ENCODE measurements at places on chromosomes 4 and X.

GRCh38 chr4:122297694-122298093 lies 81.1 kb upstream of the ADAD1 start:
- no peak for DNase-seq

GRCh38 chr4:7381221-7381889 lies 53.4 kb downstream of the PSAPL1 start:
- no peak for DNase-seq

- DNase-seq = no peak
These were observed 69.9 kb upstream of the CAMK2D start for GRCh38 chr4:113831457-113831856.

GRCh38 chr4:148118633-148119032 lies 323.6 kb downstream of the NR3C2 start:
- DNase-seq = no peak

DNA sequence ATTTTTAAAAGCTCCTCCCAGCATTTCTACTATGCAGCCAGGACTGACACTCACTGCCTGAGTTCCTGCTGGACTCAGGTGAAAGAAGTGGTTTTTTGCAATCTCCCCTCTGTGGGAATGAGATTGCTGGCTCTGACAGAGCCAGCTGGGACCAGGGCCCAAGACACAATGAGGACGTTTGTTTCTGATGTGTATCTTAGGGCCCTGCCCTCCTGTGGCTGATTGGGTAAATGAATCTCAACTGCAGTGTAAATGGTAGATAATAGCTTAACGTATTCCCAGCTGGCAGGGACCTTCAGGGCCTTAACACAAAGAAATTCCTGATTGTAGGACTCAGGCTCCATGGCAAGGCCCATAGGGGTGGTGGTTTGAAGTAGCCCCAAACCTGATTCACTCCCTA lies 85.8 kb upstream of the PRPS1 start:
- no peak for DNase-seq

- no peak for DNase-seq
These were observed 46.9 kb upstream of the HSD17B10 start for GRCh38 chrX:53481093-53481492.

- DNase-seq = no peak
These were observed 52.6 kb upstream of the DCTD start for GRCh38 chr4:182969651-182970279.

- no peak for DNase-seq
These were observed 46.2 kb downstream of the TIGD2 start for GRCh38 chr4:89157488-89158024.

- no peak for DNase-seq
These were observed 134.1 kb downstream of the PJA1 start for GRCh38 chrX:69031181-69031580.

GRCh38 chrX:54747733-54748393 lies 50.2 kb downstream of the ITIH6 start:
- DNase-seq = no peak

GRCh38 chr4:10023806-10024205 lies 2.5 kb upstream of the SLC2A9 start:
- no peak for DNase-seq

- DNase-seq = no peak
These were observed 36.6 kb downstream of the HELT start for GRCh38 chr4:185054886-185055285.

- DNase-seq = no peak
These were observed 8.5 kb downstream of the ETNPPL start for GRCh38 chr4:108754327-108754726.

DNA sequence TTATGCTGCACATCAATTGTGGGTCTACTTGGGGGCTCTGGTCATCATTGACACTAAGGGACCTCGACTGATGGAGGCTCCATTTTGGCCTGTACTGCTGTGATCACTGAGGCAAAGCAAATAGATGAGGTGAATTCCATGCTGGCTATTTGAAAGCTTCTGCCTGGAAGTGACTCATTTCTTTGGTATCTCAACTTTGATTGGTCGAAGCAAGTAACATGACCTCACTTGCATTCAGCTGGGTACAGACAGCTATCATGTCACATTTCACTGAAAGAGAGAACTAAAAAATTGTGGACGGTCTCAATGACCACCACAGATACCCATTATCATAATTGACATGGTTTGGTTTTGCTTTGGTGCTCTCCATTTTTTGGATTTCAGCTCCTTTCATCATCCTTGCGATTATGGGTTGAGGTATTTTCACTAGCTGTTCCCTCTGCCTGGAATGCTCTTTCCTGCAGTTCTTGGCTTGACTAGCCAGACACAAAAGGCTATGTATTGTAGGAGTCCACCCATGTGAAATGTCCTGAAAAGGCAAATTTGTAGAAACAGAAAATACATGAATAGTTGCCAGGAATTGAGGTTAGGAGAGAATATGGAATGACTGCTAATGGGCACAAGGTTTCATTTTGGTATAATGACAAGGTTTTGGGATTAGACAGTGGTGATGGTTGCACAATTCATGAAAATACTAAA lies 369.2 kb upstream of the LCORL start:
- no peak for DNase-seq

DNA sequence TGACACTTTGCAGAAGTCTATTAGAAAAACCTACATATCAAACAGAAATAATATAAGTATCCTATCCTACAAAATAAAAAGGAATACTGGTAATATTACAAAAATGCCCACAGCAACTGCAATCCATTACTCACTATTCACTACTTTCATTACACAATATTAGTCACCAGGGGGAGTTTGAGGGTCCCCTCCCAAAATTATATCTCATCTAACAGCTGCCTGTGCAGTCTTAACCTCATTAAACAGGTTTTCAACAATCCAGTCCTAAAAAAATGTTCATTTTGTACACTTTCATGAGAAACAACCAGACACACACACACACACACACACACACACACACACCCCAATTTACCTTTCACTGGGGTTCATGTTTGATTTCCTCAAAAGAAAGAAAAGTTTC lies 2.9 kb downstream of the CLOCK start:
- DNase-seq = no peak

DNA sequence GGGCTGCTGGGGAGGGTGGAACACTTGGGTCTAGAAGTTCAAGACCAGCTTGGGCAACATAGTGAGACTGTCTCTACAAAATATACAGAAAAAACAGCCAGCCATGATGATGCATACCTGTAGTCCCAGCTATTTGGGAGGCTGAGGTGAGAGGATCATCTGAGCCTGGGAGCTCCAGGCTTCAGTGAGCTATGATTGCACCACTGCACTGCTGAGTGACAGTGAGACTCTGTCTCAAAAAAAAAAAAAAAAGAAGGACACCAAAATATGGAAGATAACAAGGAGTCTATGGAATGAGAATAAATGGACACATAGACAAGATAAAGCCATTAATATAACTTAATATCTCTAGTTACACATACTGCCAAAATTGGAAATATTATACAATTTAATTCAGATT lies 62.7 kb upstream of the IL15 start:
- DNase-seq = no peak

GRCh38 chrX:46333550-46333949 lies 211.7 kb downstream of the ZNF674 start:
- no peak for DNase-seq

GRCh38 chr4:12902735-12903134 lies 581.4 kb downstream of the RAB28 start:
- DNase-seq = no peak

DNA sequence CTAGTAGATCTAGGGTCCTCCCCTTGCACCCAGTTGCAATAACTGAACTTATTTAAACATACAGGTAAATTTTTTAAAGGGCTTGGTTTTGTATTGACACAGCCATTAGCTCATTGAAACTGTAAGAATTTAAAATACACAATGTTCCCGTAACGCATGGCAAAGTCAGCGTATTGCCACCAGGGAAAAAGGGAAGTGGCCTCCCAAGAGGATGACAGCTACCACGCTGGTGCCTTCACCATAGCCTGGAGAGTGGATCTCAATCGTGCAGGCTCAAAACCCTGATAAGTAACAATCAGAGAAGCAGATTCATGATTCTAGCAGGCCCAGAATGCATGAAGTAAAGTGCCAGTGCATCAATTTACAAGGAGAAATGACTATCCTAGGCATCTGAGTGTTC lies 49.4 kb upstream of the RELL1 start:
- DNase-seq = no peak

DNA sequence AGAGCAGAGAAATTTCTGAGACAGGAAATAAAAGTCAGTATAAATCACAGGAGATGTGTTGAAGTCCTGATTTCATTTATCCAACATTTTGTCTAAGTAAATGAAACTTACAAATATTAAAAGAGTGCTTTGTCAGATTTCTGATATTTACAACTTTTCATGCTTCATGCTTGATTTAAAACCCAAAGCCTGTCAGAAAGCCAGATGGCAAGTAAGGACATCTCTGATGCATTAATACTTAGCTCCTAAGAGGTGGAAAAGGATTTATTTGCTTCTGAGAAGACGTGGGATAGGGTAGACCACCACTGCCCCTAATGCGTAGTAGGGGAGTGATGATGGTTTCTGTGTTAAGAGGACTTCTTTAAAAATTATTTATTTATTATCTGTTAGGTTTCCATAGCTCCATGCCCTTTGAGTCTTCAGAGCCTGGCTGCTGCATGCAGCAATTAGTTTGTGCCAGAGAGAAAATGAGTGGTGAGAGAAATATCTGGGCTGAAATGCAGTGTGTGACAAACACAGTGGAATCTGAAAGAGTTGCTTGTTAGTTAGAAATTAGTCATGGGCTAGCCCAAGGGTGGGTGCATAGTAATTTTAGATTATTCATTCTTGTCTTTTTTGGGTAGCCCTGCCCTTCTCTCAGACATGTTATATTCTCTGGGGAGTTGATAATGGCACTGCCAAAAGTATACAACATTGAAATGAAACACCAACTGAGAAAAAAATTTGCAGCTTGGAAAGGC lies 333.8 kb downstream of the C4orf33 start:
- no peak for DNase-seq

DNA sequence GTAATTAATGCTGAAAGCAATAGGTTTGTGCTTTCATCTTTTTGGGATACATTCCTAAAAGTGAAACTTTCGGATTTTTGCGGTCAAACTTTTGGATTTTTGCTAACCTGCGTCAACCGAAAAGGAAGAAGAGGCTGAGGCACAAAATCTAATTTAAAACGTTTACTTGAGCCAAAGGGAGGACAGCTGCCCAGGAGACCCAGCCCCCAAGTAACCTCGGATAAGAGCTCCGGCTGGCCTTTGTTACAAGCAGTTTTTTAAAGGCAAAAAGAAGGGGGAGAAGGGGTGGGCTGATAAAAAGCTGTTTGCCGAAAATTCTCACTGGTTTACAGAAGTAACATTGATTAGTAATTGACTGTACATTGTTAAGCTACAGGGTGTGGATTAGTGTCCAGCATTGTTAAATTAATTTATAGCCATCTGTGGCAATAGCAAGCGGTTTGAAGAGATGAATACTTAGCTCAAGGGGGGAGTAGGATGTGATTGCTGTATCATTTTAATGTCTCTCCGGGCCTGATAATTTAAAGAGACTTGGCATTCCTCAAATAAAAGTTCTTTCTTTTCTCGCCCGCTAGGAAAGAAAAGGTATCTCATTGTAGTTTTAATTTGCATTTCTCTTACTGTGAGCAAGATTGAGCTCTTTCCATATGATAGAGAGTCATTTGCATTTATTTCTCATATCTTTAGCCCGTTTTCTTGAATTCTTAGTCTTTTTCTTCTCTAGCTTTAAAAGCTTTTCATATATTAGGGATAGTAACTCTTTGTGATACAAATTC lies 59.1 kb upstream of the USP9X start:
- no peak for DNase-seq

DNA sequence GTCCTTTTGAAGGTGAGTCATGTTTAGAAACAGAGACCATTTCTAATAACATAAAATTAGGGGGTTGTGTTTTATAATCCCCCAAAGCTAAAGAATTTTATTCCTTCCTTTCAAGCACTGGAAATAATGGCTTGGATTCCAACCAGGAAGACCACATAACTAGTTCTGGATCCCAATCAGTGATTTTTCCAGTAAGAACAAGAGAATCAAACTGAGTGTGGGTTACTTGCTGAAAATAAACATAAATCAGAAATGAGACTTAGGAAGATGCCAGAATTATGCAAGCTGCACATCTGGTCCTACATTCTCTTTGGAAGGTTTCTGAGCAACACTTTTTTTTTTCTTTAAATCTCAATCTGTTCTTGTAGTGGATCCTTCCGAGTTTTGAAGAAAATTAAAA lies 76.3 kb downstream of the SOWAHB start:
- no peak for DNase-seq

GRCh38 chrX:153444333-153445011 lies 1.4 kb downstream of the TREX2 start:
- no peak for DNase-seq

DNA sequence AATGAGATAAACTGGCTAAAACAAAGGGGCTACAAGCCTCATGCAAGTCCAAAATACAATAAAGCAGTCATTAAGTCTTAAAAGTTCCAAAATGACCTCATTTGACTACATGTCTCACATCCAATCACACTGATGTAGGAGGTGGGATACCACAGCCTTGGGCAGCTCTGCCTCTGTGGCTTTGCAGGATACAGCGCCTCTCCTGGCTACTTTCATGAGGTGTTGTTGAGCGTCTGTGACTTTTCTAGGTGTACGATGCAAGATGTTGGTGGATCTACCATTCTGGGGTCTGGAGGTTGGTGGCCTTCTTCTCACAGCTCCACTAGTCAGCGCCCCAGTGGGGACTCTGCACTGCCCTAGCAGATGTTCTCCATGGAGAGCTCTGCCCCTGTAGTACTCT lies 944.9 kb downstream of the TECRL start:
- no peak for DNase-seq

GRCh38 chr4:173410079-173410478 lies 11.2 kb upstream of the SCRG1 start:
- DNase-seq = no peak

DNA sequence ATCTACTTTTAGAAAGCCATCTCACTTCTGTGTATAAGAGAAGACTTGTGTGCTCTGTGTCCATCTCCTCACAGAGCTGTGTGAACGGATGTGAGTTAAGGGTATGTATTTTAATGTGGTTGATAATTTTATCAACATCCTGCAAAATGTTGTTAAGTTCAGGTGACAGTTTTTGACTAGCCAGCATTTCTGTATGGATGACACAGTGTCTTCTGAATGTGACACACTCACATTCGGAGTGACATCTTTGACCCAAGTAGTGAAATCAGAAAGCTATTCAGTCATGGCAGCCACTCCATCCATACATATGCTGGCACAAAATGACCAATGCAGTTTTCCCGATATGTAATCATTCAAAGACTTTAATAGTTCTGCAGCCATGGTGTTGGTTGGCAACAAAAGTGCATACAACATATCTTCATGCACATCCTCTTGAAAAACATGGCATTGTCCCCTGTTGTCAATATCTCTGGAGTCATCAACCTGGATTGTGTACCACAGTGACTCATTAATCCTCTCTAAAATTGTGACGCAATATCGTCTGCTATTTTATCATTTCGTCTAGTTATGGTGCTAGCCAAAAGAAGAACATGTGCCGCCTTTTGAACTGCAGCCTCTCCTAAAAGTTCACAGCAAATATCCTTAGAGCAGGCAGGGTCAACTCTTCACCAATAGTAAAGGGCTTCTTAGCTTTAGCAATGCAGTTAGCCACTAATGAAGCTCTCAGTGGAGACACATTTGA lies 6.8 kb upstream of the FGF2 start:
- DNase-seq = no peak

Data from brain pericyte (primary cell).